Left colon (tissue), 2 donors: ENCODE measurements at places on chromosomes 4 and X.
A peak's percentile ranks its signal among the peaks of the same experiment; 100 is the strongest.

- no peak for DNase-seq
Observed at GRCh38 chr4:137361756-137362470, 170.4 kb downstream of the PCDH18 start.

DNA sequence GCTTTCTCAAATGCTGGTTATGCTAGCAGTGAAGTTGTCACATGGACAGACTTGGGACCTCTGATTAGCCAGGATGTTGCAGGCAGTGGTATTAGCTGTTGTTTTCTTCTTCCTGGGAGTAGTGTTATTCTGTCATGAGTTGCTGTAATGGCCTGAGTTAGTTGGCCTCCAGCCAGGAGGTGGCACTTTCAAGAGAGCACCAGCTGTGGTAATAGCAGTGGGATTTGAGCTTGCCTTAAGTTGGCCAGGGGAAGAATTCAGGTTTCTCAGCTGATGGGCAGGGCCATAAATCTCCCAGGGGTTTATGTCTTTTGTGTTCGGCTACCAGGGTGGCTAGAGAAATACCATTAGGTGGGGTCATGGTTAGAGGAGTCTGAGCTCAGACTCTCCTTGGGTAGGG is 132.6 kb downstream of the GLUD2 start:
- no peak for DNase-seq

DNA sequence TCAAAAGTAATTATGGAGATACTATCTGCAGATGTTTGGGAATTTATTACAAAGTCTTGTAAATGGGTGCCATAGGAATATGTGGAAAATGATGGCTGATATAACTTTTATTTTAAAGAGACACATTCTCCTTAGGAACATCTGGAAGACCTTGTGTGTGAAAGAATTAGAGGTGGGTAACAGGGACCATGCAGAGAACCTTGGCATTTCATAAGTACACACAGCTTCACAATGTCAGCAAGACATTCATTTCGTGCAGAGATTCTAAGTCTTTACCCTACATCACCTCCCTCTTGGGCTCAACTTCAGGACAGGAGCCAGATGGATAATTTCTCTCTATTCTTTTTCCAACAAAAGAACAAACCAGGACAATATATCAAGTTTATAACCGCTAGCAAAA is 458.1 kb upstream of the INTU start:
- DNase-seq, result no peak

DNA sequence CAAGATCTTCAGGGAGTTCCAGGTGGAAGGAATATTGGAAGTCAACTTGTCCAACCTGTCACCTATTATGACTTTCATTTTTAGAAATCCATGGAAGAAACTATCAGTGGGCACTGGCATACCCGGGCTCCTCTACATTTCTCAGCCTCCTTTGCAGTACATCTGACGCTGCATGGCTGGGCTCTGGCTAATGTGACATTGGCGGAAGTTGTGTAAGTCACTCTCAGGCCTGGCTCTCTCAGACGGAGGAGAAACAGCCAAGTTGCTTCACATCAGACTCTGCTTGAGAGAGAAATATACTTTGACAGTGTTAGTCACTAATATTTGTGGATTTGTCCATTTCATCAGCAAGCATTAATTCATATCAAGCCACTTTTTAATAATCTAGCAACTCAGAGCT is 4.5 kb downstream of the DCHS2 start:
- no peak for DNase-seq

DNA sequence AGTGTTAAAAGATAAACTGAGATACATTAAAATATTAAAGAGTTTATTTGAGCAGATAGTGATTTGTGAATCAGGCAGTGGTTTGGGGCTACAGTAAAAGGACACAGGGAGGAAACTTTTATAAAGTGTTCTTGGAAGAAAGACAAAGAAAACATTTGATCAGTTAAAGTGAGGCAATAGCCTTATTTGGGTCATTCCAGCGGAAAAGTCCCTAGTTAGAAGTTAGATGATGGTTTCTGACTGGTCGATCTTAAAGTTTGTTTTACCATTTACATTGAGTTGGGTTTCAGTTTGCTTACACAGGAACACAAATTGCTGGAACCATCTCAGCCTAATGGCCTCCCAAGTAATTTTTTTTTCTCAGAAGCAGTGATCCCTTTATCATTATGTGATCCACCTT is 69.7 kb downstream of the PPP1R2C start:
- DNase-seq, result no peak

GRCh38 chr4:21992330-21992729 is 43.8 kb upstream of the KCNIP4 start:
- no peak for DNase-seq

DNA sequence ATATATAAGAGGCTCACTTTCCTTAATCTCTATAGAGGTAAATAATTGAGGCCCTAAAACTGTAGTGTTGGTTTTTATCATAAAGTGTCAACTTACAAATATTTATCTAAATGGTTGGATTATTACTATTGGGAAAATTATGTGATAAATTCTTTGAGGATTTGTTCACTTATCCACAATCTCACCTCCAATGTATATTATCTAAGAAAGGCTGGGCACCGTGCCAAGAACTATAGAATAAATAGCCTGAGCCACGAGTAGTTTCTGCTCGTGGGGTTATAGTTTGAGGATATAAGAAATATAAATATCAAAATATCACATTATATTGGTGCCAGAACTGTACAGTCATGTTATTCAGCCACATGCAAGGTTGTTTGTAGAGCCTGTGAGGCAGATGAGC is 177.9 kb downstream of the VEGFC start:
- DNase-seq, result no peak

- DNase-seq, result no peak
Observed at GRCh38 chr4:28443801-28444412, 1583.3 kb downstream of the STIM2 start.

DNA sequence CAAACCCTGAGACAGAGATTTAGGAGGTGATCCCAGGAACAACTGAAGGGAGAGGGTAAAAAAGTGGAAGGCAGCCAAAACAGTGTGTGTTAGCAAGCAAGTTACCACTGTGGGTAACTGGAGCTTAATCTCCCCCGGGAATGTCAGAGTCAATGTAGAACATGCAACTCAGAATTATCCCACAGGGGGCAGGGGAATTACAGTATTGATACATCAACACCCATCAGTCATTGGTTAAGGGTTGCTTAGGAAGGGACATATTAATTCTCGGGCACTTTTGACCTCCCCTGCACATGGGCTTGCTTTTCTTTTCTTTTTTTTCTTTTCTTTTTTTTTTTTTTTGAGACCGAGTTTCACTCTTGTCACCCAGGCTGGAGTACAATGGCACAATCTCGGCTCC is 29.3 kb downstream of the CXorf58 start:
- no peak for DNase-seq

DNA sequence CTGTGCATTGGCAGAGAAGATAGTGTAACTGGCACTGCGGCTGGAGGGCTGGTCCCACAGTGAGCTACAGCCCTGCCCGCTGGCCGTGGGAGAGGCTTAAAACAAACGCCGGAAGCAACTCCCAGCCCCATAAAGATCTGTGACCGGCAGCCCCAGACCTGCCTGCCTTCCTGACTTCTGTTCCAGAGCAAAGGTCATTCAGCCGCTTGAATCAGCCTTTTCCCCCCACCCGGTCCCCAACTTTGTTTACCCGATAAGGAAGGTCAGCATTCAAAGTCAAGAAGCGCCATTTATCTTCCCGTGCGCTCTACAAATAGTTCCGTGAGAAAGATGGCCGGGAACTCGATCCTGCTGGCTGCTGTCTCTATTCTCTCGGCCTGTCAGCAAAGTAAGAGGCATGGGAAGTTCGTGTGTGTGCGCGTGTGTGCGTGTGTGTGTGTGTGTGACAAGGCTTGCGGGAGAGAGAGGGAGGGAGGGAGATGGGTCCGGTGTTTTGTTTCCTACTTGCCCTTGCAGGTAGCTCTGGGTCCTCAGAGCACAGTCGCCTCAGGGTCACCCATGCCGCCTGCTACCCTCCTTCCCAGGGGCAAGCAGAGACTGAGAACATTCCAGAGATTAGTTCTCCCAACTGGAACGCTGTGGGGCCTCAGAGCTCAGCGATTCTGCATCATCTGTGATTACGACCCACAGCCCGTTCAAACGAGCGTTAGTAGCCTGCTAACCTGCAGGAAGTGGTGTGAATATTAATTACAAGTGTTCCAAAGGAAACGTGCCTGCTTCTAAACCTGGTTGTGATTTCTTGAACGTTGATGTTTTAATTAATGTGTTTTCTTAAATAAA is at the start of gene MGST2:
TSS of gene MGST2 (plus strand) at position 130 of the 840 bp plus-strand sequence. CDS start at position 331, 201 bp downstream.
- peak; percentile 94 for DNase-seq

DNA sequence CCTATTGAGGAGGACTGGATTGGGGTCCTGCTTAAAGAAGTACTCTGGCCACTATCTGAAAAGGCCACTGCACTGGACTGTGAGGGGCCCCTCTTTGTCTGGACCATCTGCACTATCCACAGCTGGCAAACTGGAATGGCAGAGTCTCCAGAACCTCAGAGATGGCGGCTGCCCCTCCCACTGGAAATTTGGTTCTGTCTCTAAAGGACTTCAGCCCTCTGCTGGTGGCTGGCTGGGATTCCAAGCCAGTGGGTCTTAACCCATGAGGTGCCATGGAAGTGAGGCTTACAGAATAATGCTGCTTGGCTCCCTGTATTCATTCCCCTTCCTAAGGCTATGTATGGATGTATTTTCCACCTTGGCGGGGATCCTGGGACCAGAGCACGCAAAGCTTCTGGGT is 41.6 kb upstream of the CYLC1 start:
- DNase-seq, result no peak

- no peak for DNase-seq
Observed at GRCh38 chrX:19695884-19696283, 180.6 kb upstream of the MAP3K15 start.

DNA sequence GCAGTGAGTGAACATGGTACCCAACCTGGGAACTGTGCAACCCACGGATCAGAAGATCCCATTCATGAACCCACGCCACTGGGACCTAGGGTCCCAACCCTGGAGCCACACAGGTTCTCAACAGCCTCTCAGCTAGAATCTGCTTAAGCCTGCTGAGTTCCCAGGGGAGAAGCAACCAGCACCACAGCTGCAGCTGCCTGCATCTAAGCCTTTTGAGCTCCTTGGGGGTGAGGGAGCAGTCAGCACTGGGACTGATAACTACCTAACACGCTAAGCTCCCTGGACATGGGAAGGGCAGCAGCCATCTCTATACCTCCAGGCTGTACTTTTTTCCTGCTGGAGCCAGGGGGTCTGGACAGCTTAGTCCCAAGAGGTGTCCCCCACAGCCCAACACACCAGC is 179.3 kb downstream of the IL15 start:
- no peak for DNase-seq

GRCh38 chrX:19839770-19840254 is 47.6 kb downstream of the SH3KBP1 start:
- no peak for DNase-seq

- DNase-seq, result no peak
Observed at GRCh38 chr4:41524425-41524824, 13.5 kb upstream of the LIMCH1 start.
